NCI-H446 treated with DMSO at 0.1 percent for 48 hours (cell line): ENCODE measurements at places on chromosomes 4 and X.

DNA sequence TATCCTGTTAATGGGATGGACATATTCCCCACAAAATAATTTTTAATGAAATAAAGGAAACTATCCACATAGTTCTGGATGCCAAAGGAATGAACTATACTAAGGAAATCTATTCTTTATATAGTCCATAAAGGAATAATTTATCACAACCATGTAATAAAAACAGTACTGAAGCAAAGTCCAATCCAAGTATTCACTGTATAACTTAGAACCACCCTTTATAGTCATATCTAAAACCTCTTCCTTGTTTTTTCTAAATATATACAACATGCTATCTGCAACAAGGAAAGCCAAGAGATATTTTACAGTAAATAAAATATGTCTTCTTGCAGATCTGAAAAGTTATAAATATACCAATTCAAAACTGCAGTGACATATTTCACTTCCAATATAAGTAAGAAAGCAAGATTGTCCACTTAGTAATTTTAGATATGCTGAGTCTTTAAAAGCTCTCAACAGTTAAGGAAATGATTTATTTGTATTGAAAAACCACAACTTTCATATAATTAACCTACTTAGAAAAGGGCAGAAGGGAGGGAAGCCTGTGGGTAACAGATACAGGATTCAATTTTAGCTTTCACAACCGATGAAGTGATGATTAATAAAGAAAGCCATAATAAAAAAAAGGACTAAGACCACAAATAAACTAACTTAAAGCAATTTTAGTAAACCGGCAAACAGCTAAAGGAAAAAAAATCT lies 8.0 kb downstream of the NR3C2 start:
- DNase-seq, result no peak

- no peak for DNase-seq
These were observed 4.2 kb downstream of the HDAC6 start for GRCh38 chrX:48806081-48806480.

- no peak for DNase-seq
These were observed 238.2 kb downstream of the MGST2 start for GRCh38 chr4:139903845-139904244.

DNA sequence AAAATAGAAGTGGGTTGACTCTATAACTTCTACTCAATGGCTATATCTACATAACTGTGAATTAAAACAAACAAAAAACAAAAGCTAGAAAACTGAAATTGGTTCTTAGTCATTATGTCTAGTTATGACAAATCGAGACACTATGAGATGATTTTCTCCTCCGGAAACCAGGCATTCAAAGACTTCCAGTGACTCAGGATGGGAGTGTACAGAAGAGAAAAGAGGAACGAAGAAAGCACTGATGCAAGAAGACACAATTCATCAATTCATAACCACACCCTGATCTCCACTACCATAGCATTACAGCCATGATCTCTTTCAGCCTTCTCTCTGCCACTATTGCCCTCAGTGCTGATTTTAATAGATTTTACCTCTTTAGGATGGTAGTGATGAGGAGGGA lies 253.6 kb downstream of the CBLL2 start:
- no peak for DNase-seq

GRCh38 chrX:100928660-100929613 lies at the start of gene XKRX:
XKRX (minus strand) TSS chrX:100928917; CDS start chrX:100928304, 613 bp downstream.
- no peak for DNase-seq

GRCh38 chrX:102975016-102975415 lies 37.9 kb downstream of the RAB40AL start:
- no peak for DNase-seq

DNA sequence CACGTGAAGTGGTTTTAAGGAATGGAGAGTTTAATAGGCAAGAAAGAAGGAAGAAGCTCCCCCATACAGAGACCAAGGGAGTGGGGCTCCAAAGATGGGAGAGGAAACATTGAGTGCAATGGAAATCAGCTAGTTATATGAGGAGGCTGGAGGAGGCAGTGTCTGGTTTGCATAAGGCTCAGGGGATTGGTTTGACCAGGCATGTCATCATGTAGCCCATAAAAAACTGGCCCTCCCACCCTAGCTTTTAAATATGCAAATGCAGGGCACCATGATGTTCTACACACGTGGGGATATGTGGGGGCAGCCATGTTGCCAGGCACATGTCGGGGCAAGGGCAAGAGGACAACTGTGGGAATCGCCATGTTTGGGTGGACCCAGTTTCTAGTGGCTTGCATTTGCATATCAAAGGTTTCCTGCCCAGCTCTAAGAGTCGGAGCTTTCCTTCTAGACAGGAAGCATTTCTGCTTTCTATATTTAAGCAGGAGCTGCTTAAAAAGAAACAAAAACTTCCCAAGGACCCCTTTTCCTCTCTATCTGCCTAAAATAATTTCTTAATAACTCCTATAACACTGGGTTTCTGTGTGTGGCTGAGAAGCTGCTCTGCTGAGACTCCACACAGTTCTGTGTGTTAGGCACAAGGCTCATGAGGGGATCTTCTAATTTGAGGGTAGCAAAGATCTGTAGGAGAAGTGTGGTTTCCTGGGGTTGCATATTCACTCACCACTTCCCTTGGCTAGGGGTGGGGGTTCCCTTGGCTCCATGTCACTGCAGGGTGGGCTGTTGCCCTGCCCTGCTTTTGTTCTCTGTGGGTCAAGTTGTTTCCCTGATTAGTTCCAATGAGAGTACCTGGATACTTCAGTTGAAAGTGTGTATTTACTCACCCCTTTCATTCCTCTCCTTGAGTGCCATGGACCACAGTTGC lies 113.5 kb downstream of the VSIG4 start:
- DNase-seq, result no peak

GRCh38 chrX:22060415-22061280 lies 28.5 kb downstream of the PHEX start:
- DNase-seq, result no peak

DNA sequence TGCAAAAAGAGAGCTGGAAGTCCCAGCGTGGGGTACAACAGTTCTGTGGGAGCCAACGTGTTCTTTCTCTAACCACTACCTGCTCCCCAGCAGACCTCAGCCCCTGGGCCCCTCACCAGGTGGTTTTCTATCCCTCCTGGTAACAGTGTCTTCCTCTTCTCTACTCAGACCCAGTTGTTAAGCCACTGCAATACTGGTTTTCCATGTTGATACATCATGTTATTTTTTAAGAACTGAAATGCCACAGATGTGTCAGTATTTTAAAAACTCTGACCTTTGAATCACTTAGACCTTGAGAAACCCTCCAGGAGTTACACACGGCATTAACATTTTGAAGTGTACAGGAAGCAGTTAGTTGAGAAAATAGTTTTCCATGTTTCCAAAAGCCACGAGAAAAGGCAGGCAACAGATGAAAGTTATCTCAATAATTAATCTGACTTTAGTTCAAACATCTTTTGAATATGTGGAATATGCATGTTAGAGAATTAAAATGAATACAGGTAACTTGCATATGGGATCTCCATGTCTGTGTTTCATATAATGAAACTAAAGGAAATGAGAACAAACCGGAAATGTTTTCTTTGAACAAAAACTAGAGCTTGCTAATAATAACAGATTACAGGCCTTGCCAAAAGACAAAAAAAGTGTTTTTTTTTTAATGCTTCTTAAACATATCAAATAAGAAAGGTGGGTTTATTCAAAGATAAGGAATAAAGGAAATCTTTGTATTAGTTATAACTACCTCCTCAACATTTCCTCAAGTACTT lies 108.8 kb downstream of the ZNF827 start:
- no peak for DNase-seq

- DNase-seq, result no peak
These were observed 45.6 kb upstream of the CCSER1 start for GRCh38 chr4:90081432-90082144.
